Left renal pelvis (tissue), 4 donors: ENCODE measurements at places on chromosomes 11 and 22. TPM values are rescaled to one million over a fixed set of nuclear protein-coding genes. Genes with fewer than 3 reads are reported as not detected.

Gene PRG3
- polyA plus RNA-seq = 0.49 TPM

Gene PLA2G6
- polyA plus RNA-seq = 66.9 TPM

Gene CCDC89
- 3.9 TPM for polyA plus RNA-seq

Gene IL17REL
- 0.04 TPM for polyA plus RNA-seq

Gene HEPHL1
- not detected for polyA plus RNA-seq

Gene INPPL1
- polyA plus RNA-seq = 160 TPM

Gene GGTLC2
- 0.26 TPM for polyA plus RNA-seq

Gene RIMBP3B
- polyA plus RNA-seq = not detected

Gene PGA4
- 1.9 TPM for polyA plus RNA-seq

Gene RAB39A
- polyA plus RNA-seq = 0.92 TPM

Gene KCNJ11
- polyA plus RNA-seq = 2.8 TPM

Gene OR6T1
- polyA plus RNA-seq = not detected

Gene LARGE1
- 25.9 TPM for polyA plus RNA-seq

Gene OR52I2
- polyA plus RNA-seq = not detected

- DNase-seq = no peak
Measured at GRCh38 chr11:63369165-63369970, at the start of gene SLC22A9. Gene SLC22A9 (plus strand): TSS chr11:63369785. CDS start chr11:63370057, 272 bp downstream.

DNA sequence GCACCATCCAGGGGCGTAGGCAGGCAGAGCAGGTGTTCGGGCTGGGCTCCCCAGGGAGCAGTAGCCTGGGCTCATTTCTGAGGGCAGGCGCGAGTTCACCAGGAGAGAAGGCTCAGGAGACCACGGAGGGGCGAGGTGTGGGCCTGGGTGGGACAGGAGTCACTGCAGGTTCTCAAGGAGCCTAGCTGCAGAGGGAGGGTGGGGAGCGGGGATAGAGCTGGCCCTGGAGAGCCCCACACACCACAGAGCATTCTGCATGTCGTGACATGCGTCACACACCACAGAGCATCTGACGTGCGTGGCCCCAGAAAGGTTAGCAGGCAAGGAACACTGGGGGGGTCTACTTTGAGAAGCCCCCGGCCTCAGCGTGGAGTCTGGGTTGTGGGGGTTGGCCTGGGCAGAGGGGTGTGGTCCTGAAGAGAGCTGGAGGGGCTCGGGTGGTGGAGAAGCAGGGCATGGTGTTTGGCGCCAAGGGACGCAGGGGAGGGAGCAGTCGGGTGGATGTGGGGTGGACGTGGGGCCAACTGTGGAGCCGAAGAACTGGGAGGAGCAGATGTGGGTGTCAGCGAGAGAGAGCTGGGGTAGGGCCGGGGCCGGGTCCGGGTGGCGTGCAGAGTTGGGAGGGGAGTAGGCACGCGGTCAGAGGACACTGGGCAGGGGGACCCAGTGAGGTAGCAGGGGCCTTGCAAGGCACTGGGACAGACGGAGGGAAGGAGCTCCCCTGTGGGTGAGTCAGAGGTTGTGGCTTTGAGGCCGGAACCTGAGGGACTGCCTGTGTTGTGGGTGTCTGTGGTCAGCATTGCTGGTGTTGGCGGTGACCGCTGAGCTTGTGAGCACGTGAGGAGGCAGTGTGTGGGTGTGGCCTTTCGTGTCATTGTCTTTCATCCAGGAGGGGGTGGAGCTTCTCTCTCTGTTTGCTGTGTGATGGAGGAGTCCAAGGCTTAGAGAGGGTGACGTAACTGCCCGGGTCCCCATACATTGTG, 25.5 kb downstream of the CTTN start:
- DNase-seq = no peak

- no peak for DNase-seq
Measured at GRCh38 chr11:118930094-118930712, 4.5 kb upstream of the BCL9L start.

DNA sequence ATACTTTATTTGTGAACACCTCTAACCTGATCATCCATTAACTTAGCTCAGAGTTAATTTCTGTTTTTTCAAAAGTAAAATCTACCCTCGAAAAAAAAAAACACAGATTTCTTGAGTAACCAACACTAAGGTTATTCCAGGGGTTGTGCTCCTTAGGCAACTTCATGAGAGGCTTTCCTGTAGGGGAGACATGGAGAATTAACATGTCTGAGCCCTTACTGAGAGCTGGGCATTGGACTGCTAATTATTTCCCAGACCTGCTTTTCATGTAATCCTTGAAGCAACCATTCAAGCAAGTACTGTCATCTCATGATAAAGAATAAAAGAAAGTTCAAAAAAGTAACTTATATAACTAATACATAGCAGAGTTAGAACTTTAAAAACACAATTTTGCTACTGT, 13.5 kb upstream of the UPB1 start:
- no peak for DNase-seq

DNA sequence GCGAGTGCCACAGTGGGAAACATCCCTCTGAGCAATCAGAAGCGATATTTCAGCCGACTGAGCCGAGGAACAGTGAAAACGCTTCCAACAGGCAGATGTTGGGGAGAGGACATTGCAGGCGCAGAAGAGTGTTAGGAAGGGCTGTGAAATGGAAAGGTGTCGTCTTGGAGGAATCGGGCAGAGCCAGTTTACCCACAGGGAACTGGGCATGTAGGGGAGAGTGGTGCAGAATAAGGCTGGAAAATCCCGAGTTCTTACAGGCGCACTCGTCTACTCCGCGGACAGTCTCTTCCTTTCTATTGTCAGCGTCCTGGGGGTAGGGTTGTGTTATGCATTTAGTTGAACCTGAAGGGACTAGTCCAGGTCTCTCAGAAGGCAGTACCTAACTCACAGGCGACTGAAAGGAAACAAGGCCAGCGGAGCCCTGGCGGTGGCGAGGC, 1.1 kb upstream of the APLP2 start:
- peak; percentile 46 for DNase-seq

- DNase-seq = no peak
Measured at GRCh38 chr11:22634897-22635629, 9.4 kb upstream of the FANCF start.

GRCh38 chr11:88359541-88359940, 22.0 kb upstream of the CTSC start:
- no peak for DNase-seq

DNA sequence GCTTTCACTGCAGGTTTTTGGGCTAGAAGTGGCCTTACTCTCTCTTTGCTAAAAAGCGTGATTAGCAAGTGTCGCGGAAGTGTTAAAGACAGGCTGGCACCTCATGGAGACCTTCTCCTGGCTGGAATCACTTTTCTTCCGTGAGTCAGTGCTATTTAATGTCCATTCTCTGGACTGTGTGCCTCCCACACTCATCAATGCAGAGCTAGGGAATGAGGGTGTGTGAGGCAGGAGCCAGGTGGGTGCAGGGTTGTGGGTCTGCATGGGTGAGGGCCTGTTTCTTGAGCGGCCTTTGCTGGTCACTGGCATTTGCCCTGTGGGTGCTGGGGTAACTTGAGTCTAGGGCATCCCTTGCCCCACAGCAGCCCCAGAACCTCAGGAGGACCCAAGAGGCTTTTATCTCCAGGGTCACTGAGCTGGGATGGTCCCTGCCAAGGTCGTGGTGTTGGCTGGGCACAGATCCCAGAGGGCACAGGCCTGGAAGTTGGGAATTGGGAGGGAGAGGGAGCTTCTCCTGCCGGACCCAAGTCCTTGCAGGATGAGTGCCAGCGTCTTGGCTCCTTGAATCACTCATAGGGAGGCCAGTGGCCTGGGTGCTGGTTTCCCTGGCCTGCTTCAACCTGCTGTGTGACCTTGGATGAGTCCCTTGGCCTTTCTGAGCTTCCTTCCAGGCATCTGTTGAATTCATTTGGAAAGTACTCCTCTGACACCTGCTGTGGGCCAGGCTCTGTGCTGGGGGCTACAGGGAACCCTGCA, 30.0 kb downstream of the KIAA1671 start:
- DNase-seq = no peak

GRCh38 chr11:45917286-45917622, 423 bp downstream of the PEX16 start:
- DNase-seq = no peak

- DNase-seq = no peak
Measured at GRCh38 chr11:69468911-69469885, 12.3 kb upstream of the LINC01488 start.

GRCh38 chr22:38305471-38306448, 11.5 kb downstream of the CSNK1E start:
- no peak for DNase-seq

GRCh38 chr11:65918211-65919140, at the start of gene C11orf68:
Gene C11orf68 (minus strand): TSS chr11:65919062. CDS start chr11:65919031, 31 bp downstream.
- DNase-seq = no peak

- no peak for DNase-seq
Measured at GRCh38 chr11:31236143-31236542, 133.4 kb downstream of the DCDC1 start.

- DNase-seq = no peak
Measured at GRCh38 chr11:68652683-68653156, 31.6 kb upstream of the GAL start.

- no peak for DNase-seq
Measured at GRCh38 chr11:113593698-113594308, 112.3 kb downstream of the TMPRSS5 start.

GRCh38 chr11:22203281-22203680, 10.4 kb downstream of the ANO5 start:
- DNase-seq = no peak

GRCh38 chr22:43901976-43902643, 10.3 kb upstream of the PNPLA5 start:
- no peak for DNase-seq

DNA sequence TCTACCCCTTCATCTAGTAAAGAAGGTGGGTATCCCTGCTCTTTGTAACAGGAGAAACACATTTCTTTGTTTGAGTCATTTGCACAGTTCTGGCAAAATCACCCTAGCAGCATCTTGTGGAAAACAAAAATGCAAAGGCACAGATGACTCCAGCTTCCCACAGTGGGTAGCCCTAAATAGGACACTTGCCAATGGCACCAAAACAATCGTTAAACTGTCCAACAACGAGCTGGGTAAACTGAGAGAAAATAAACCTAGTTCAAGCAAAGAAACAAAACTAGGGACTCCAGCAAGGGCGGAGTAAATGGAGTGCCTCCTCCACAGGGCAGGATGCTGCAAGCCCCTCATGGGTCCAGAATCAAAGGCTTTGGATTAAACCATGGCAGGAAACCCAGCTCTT, 239.5 kb downstream of the NTM start:
- no peak for DNase-seq

GRCh38 chr11:1171985-1172728, 14.4 kb downstream of the MUC5AC start:
- no peak for DNase-seq

GRCh38 chr22:43377896-43378704, 33.7 kb upstream of the MPPED1 start:
- DNase-seq = peak; percentile 47

GRCh38 chr11:105000167-105000566, 22.8 kb downstream of the CASP5 start:
- no peak for DNase-seq

DNA sequence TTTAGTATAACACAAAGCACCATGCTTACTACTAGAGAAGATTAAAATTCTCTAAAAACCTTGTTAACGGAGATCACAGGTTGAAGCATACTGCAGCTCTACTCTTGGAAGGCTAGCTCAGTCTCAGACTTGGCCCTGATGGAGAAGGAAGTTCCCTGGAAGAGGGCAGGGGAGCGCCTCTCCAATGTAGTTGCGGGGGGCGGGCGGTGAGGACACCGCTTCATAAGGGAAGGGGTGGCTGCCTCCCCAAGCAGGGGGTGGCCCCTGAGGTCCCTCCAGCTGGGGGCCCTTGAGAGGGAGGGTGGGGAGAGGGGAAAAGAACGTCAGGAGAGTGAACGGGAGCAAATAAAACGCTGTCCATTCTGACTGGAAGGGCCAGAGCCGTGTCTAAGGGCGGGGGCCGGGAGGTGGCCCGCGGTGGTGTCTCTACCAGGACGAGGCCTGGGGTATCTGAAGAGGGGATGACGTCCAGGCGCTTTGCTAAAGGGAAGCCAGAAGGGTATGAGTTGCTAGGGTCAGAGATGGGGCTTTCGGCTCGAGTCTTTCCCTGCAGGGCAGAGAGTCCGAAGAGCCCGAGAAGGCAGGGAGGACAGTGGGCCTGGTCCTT, 553 bp upstream of the USP47 start:
- DNase-seq = no peak

DNA sequence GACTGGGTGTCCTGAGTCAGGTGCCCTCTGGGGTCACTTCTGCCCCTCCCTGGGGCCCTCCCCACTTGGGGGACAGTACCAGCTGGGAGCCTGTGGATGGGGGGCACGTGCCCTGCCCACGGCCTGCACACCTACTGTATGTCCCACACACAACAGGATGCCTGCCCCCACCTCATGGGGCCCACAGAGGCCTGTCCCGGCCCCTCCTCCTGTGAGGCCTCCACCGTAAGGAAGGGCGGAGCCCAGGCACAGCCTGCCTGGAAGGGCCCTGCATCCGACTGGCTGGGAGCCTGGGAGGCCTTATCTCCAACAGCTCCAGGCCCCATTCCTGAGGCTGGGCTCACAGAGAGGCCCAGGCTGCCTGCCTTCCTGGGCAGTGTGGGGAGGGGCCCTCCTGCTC, 47.8 kb downstream of the BRSK2 start:
- DNase-seq = no peak

- no peak for DNase-seq
Measured at GRCh38 chr11:111571829-111572501, 30.3 kb upstream of the SIK2 start.

GRCh38 chr22:23893945-23894709, at the start of gene MIF:
Gene MIF (plus strand): TSS chr22:23894383. CDS start chr22:23894475, 92 bp downstream.
- peak; percentile 83 for DNase-seq

DNA sequence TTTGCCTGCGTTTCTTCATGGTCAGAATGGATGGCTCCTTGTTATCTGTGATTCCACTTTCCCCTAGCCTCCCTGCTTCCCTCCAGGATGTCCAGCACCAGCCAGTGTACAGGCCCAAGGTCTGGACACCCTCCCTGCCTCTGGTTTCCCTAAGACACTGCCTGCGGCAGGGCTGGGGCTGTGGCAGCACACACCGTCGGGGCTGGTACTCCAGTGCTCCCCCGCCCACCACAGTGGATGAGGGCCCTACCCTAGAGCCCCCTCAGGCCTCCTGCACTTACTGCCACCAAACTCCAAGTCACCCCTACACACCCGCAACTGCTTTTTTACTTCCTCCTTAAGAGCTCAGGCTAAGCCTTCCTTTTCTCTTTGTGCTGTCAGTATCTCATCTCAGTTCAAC, 28.9 kb downstream of the ZNF214 start:
- no peak for DNase-seq

- DNase-seq = no peak
Measured at GRCh38 chr22:41003066-41003465, 51.9 kb downstream of the RBX1 start.

GRCh38 chr22:26535603-26535908, 23.3 kb upstream of the TFIP11 start:
- DNase-seq = no peak

DNA sequence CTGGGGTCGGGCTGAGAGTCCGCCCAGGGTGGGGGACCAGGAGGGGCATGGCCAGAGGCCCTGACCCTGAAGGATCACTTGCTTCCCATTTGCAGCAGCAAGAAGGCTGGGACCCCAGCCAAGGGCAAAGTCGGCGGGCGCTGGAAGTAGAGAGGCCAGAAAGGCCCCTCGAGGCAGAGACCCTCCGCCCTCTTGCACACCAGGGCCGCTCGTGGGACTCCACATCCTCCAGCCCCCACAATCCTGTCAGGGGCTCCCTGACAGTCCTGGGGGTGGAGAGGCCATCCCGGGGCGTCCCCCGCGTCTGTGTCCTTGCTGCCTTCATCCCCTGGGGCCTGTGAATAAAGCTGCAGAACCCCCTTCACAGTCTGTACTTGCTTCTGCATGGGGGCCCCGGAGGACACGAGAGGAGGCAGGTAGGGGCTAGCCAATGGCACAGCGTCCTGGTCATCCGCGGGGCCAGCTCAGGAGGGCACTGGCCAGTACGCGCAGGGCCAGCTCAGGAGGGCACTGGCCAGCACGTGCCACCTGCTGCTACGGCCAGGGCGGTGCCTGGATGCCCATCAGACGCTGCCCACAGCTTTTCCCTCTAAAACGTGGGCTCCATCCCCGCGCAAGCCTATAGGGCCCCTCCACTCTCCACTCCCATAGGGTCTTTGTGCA, 8.7 kb upstream of the MRPL23 start:
- no peak for DNase-seq
